ENCODE measurements at places on chromosomes 16 and 17. TPM values are rescaled to one million over a fixed set of nuclear protein-coding genes. Genes with fewer than 3 reads are reported as not detected.

SSTR5 gene
- not detected for total RNA-seq

HLF gene
- 38.8 TPM for total RNA-seq

TBX6 gene
- 0.84 TPM for total RNA-seq

PNMT gene
- total RNA-seq, result 19.6 TPM

GRCh38 chr16:51010817-51011216 is 140.3 kb downstream of the SALL1 start:
- H3K4me3 ChIP-seq, result no peak overlapping the region
- no peak overlapping the region for H3K27ac ChIP-seq
- DNase-seq, result no peak
- H3K36me3 ChIP-seq, result no peaks in the 10 kb centered on the region

GRCh38 chr17:42518755-42519545 is 17.1 kb upstream of the NAGLU start:
- no peak for DNase-seq
- no peak overlapping the region for H3K4me3 ChIP-seq
- peak overlapping the region; percentile 94 for H3K27ac ChIP-seq
- H3K36me3 ChIP-seq, result no peaks in the 10 kb centered on the region

DNA sequence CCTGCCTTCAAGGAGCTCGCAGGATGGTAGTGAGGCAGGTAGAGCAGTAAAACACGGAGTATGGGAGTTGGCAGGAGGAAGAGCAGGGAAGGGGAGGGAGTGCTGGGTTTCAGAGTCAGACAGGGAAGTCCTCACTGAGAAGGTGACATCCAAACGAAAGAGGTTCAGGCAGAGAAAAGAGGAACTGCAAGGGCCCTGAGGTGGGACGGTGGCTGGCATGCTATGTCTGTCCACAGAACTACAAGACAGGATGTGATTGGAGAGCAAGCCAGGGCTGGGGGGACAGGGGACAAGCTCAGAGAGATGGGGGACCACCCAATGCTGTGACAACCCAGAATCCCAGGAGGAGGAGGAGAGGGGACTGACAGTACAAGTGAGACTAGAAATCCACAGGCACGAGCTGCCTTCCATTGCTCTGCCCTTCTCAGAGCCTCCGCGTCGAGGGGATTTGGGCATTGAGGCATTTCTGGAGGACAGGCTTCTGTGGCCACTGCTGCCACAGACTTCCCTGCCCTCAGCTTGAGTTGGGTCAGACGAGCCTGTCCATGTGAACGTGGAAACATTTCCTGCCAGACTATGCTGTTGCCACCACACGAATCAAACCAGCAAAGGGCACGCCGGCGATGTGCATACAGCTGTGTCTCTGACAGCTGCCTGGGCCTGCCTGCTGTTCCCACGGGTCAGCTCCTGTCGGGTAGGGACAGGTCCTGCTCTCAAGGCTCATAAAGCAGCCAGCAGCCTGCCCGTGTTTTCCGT is 100.1 kb downstream of the RAB11FIP4 start:
- no peak for DNase-seq
- H3K27me3 ChIP-seq, result peaks cover 11% of the 10 kb centered on the region
- H3K4me1 ChIP-seq, result peaks cover 35% of the 10 kb centered on the region
- no peaks in the 10 kb centered on the region for H3K36me3 ChIP-seq
- peak overlapping the region; percentile 34 for H3K27ac ChIP-seq

DNA sequence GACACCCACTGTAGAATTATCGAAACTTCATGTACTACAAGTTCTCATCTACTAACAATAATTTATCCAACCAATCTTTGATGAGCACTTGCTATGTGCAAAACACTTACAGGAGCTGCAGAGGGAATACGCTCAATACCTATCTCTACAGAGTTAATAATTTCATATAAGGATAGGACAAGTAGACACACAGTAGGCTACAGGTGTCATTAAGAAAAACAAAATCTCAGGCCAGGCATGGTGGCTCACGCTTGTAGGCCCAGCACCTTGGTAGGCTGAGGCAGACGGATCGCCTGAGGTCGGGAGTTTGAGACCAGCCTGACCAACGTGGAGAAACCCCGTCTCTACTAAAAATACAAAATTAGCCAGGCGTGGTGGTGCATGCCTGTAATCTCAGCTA is 91.3 kb upstream of the PLEKHM1 start:
- H3K4me1 ChIP-seq, result no peaks in the 10 kb centered on the region
- DNase-seq, result no peak
- H3K36me3 ChIP-seq, result no peaks in the 10 kb centered on the region
- H3K27ac ChIP-seq, result no peak overlapping the region

DNA sequence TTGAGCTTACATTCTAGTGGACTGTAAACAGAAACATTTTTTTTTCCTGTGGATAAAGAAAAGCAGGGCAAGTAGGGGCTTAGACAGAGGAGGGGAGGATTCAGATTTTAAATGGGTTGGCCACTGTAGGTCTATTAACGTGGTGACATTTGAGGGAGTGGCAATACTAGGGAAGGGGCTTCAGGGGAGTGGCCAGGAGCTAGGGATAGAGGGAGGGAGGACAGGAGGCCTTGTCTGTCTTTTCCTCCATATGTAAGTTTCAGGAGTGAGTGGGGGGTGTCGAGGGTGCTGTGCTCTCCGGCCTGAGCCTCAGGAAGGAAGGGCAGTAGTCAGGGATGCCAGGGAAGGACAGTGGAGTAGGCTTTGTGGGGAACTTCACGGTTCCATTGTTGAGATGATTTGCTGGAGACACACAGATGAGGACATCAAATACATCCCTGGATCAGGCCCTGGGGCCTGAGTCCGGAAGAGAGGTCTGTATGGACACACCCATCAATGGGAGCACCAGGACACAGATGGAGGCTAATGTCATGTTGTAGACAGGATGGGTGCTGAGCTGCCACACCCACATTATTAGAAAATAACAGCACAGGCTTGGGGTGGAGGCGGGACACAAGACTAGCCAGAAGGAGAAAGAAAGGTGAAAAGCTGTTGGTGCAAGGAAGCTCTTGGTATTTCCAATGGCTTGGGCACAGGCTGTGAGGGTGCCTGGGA is 6.5 kb upstream of the HBM start:
- H3K4me3 ChIP-seq, result no peak overlapping the region
- H3K36me3 ChIP-seq, result no peaks in the 10 kb centered on the region
- no peaks in the 10 kb centered on the region for H3K27me3 ChIP-seq

DNA sequence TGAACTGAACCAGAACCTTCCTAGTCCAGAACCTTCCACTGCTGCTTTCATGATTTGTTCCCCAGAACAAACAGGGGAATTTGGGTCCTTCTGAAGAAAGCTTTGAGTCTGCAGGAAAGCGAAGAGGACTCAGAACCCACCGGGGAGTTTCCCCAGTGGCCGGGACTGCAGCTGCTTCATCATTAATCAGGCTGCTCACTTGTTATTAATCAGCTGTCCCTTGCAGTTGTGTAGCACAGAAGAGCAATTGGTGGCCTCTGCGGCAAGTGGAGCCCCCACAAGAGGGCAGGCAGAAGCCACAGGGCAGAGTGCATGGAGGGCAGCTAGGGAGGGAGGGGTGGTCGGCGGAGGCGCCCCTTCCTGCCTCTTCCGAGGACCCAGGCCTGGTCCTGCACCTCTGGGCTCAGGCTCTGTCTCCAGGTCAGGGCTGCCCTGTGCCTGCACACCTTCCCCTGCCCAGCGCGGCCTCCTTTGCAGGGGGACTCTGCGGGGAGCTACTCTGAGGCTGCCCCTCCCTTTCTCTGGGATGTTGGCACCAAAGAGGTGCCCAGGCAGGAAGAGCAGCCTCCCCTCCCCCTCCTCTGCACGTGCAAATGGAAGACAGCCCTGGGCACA is 6.9 kb downstream of the CCL17 start:
- H3K27me3 ChIP-seq, result no peaks in the 10 kb centered on the region
- H3K27ac ChIP-seq, result no peak overlapping the region
- DNase-seq, result no peak
- peaks cover 2% of the 10 kb centered on the region for H3K4me1 ChIP-seq

All from tibial nerve (tissue), 4 donors.